ENCODE measurements at places on chromosomes 5 and 9.
A peak's percentile ranks its signal among the peaks of the same experiment; 100 is the strongest.

- no peak for DNase-seq
These were observed 4.1 kb upstream of the CEP120 start for GRCh38 chr5:123427281-123427680.

DNA sequence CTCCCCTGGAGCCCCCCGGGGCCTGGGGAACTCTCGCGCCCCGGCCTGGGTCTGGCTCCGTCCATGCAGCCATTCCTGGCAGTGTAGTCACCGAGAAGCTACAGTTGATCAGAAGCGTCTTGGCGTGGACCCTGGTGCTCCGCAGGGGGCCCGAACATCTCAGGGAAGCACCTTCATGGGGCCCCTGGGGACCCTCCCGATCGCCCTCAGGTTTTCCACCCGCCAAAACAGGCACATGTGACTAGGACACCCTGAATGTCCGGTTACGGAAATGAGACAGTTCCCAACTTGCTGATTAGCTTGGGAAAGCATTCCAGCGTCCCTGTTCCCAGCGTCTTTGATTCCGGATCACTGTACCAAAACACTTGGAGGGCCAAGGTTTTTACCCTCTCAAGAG lies 472 bp downstream of the FBXO4 start:
- peak; percentile 26 for DNase-seq

DNA sequence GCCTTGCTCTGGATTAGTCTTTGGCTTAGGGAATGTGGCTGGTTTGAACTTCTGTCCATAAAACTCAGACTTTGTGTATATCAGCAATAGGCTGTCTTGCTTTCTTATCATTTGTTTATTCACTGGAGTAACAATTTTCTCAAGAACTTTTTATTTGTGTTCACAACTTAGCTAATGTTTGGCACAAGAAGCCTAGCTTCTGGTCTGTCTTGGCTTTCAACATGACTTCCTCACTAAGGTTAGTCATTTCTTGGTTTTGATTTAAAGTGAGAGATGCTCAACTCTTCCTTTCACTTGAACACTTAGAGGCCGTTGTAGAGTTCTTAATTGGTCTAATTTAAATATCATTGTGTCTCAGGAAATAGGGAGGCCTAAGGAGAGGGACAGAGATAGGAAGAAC lies 4.9 kb downstream of the FBXO38 start:
- DNase-seq: no peak

- DNase-seq: peak; percentile 11
These were observed 90.6 kb downstream of the ANXA2R start for GRCh38 chr5:42949348-42950115.

DNA sequence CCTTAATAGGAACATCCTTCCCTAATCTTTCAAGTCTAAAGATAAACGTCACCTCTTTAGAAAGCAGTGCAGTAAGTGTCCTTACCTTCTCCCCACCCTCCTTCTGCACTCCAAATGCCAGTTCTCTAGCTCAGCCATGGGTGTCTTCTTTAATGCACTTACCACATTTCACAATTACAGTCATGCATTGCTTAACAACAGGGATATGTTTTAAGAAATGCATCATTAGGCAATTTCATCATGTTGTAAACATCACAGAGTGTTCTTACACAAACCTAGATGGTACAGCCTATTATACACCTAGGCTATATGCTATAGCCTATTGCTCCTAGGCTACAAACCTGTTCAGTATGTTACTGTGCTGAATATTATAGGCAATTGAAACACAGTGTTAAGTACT lies 91.2 kb downstream of the RFX3 start:
- no peak for DNase-seq

DNA sequence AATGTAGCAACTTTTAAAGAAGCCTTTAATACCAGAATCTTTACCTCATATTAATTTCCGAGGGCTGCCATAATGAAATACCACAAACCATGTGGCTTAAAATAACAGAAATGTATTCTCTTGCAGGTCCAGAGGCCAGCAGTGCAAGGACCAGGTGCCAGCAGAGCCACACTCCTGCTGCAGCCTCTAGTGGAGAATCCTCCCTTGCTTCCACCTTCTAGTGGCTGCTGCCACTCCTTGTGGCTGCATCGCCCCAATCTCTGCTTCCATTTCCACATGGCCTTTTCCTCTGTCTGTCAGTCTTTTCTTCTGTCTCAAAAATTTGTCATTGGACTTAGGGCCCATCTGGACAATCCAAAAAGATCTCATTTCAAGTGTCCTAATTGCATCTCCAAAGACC lies 401.5 kb downstream of the EFNA5 start:
- DNase-seq: no peak

- no peak for DNase-seq
These were observed 9.9 kb upstream of the PRR16 start for GRCh38 chr5:120454094-120454798.

- no peak for DNase-seq
These were observed 75.0 kb downstream of the NSG2 start for GRCh38 chr5:174120401-174121005.

DNA sequence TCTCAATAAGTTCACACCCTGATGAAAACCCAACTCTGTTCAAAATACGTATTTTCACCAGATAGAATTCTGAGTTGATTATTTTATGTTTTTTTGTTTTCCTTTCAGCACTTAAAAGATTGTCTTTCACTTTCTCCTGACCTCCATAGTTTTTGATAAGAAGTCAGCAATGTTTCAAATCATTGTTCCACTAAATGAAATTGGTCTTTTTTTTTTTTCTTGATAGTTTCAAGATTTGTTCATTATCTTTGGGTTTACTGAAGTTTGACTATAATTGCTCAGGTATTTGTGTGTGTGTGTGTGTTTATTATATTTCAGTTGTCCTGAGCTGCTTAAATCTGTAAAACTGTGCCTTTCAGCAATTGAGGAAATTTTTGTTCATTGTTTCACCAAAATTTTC lies 498.7 kb downstream of the TLE1 start:
- DNase-seq: no peak

GRCh38 chr9:137479892-137480685 lies 21.0 kb upstream of the NSMF start:
- no peak for DNase-seq

GRCh38 chr5:173581408-173582215 lies 34.8 kb downstream of the BOD1 start:
- peak; percentile 16 for DNase-seq

- no peak for DNase-seq
These were observed 31.4 kb upstream of the MSX2 start for GRCh38 chr5:174692982-174693422.

GRCh38 chr5:172447646-172448365 lies 6.5 kb downstream of the SH3PXD2B start:
- DNase-seq: no peak

- no peak for DNase-seq
These were observed 22.4 kb downstream of the C9 start for GRCh38 chr5:39341896-39342295.

GRCh38 chr9:96152550-96152949 lies 149.4 kb downstream of the HSD17B3 start:
- DNase-seq: no peak

DNA sequence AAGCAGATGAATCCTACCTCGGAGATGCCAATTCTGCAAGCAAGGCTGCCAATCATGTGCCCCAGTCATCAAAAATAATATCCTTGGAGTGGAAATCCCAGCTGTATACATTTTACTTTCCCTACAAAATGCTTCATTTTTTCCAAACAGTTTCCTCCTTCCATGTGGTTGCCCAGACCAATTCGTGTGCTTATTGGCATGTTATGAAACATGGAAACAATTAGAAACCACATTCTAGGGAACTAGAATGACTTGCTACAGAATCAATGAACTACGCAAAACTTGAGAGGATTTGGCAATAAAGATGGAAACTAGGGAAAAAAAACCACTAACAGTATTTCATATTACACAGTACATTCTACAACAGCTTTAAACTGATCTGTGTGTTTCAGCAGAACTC lies 584.5 kb upstream of the DMAC1 start:
- DNase-seq: no peak

DNA sequence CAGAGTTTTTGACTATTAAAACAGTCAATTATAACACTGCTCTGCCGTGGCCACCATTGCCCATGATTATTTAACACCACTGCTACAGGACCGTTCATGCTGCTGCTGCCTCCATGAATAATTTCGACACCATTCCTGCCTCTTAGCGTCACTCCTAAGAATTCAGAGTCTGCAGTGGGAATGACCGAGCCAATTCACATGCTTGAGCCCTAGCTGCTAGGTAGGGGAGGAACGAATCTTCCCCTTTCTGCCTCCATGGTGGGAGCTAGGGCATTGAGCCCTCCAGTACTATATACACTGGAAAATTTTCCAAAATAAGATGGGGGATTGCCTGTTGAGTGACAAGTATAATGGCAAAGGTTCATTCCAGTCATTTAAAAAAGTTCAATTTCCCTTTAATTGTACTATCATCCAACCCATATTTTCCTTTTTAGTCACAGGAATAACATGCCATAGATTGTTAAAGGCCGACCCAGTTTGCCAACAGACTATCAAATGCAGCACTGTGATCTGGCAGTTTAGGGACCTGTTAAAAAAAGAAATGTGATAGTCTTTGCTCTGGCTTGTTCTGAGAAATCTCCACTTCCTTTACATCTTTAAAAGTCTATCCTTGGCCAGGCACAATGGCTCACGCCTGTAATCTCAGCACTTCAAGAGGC lies 13.5 kb upstream of the B4GALT1 start:
- no peak for DNase-seq

DNA sequence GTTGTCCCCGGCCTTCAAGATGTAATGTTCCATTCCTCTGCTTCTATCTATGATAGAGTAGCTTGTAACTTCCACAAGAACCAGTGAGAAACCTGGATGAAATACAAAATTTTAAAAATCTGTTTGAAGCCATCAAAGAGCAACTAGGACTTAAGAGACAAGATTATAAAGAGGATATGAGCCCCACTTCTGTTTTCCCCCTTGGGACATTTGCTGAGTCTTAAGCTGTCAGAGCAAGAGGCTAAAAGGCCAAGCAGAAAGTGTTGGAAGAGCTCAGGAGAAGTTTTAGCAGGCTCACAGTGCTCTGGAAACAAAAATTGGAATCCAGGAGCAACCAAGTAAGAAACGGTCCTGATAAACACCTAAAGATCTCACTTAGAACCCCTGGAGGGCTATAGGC lies 76.1 kb downstream of the ADRB2 start:
- no peak for DNase-seq

DNA sequence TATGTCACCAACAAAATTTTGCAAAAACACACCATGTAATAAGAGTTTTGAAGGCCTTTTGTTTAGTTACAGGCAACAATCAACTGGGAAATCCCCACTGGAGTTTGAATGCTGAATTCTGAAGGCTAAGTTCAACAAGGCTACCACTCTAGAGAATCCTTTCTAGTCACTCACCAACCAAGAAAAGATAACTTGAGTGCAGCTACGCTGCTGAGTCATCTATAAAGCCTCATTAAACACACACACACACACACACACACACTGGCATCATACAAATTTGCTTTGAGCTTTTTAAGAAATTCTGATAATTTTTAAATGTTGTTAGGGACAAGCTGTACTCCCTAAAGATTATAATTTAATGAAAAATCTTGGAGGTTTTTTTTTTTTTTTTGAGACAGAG lies 219.6 kb downstream of the DENND1A start:
- no peak for DNase-seq

DNA sequence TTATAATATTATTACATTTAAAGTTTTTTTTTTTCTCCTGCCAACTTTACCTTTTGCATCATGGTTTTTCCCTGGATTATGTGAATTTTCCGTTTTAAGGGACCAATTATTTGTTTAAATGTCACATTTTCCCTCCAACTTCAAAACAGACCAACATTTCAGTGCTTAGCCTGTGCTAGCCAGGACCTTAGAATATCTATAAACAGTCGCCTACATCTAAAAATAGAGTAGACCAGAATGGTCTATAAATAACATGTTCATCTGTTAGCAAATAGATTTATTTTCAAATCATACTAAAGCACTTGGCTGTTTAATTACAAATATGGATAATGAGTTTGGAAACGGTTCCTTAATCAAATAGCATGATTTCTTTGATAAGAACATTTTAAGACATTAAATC lies 192.0 kb downstream of the FBN2 start:
- DNase-seq: no peak

DNA sequence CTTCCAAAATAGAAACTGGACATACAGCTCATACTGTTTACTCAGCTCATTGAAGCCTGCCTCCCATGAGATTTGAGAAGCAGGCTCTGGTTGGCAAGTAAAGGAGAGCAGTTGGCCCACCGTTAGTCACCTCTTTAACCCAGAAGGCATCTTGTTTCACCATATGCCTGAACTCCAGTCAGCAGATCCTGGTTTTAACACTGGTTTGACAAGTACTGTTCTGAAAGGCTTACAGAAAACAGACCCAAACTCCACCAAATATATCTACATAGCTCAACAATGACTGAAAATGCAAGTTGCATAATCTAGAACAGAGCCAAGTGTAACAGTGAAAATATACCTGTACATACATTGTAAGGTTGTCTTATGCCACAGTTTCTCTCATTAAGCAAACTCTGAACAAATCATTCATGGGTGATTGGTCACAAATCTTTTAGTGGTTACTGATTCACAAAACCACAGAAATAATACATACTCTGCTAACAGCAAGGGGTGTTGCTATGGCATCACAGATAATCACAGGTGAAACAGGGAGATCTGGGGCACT lies 198.8 kb downstream of the BNC2 start:
- no peak for DNase-seq

GRCh38 chr9:98357921-98358535 lies 102.6 kb upstream of the TBC1D2 start:
- no peak for DNase-seq

- DNase-seq: no peak
These were observed 1619.1 kb upstream of the ACO1 start for GRCh38 chr9:30765318-30765717.

- no peak for DNase-seq
These were observed 1.6 kb downstream of the RFESD start for GRCh38 chr5:95647886-95648860.

- DNase-seq: no peak
These were observed 17.6 kb downstream of the RNF38 start for GRCh38 chr9:36382484-36382883.

- DNase-seq: no peak
These were observed 13.6 kb upstream of the ERMP1 start for GRCh38 chr9:5846501-5846921.

DNA sequence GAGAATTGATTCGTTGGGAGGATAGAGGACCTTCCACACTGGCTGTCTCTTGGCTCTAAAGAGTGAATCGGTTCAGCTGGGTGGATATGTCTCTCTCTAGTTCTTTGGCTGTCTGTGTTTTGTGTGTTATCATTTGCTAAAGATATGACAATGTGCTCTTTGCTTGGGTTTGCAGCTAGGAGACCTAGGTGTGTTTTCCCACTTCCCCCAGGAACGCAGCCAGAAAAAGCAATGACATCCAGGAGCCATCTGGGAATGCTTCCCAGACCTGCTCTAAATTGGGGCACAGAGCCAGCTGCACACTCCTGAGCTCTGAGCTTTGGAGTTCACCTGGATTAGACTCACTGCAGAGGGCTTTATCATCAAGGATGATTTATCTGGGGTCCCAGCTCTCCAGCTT lies 12.8 kb upstream of the PDZD2 start:
- no peak for DNase-seq

GRCh38 chr9:2655411-2655901 lies 33.9 kb downstream of the VLDLR start:
- no peak for DNase-seq

- DNase-seq: no peak
These were observed 18.6 kb downstream of the SLC23A1 start for GRCh38 chr5:139364466-139364865.

GRCh38 chr9:108842610-108843295 lies 13.0 kb downstream of the ACTL7B start:
- no peak for DNase-seq

Data from activated naive CD4-positive, alpha-beta T cell (primary cell).